ENCODE measurements at places on chromosomes 2 and 18.
A peak's percentile ranks its signal among the peaks of the same experiment; 100 is the strongest.

DNA sequence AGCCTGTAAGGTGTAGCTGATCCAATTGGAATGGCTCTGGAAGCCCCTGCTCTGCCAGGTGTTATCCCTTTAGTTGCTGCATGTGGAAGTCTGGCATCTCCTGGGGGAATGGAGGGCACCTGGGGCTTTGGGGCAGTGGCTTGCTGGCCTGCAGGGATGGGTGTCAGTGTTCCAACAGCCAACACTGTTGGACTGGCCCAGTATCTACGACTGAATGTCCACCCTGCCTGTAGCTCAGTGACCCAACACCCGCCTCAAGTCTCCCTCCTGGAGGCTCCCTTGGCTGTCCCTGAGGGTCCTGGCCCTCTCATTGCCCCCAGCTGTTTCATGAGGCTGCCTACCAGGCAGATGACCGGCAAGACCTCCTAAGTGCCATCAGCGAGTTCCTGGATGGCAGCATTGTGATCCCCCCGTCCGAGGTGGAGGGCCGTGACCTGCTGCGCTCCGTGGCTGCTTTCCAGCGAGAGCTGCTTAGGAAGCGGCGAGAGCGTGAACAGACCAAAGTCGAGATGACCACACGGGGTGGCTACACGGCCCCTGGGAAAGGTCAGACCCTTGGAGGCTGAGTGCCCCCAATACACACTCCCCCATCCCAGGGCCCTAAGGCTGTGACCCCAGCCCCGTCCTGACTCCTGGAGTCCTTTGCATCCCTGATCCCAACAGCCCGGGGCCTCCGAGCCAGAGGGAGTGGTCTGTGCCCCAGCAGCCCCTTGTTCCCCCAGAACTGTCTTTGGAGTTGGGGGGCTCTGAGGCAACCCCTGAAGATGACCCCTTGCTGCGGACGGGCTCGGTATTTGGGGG is 7.7 kb downstream of the SLC4A3 start:
- DNase-seq = no peak

DNA sequence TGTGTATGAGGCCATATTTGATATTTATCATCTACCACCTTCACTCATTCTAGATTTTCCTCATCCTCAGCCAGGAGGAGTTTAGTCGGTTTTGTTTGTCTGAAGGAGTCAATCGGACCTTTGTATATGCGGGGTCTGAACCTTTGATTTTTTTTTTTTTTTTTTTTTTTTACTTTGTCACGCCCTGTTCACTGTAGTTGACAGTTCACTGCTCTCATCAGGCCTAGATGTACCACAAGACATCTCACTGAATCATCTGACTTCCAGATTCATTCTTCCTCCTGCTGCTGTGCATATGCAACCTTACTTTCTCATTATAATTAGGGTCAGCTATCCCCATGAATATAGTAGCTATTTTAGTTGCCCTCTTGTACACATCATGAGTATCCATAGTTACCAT is 133.2 kb downstream of the ARHGAP15 start:
- no peak for DNase-seq

GRCh38 chr18:12597760-12598159 is 60.1 kb downstream of the SPIRE1 start:
- DNase-seq = peak; percentile 90

- no peak for DNase-seq
These were observed 134.6 kb downstream of the TMEFF2 start for GRCh38 chr2:192060161-192060560.

- DNase-seq = peak; percentile 54
These were observed 13.5 kb upstream of the ZAP70 start for GRCh38 chr2:97699765-97700444.

DNA sequence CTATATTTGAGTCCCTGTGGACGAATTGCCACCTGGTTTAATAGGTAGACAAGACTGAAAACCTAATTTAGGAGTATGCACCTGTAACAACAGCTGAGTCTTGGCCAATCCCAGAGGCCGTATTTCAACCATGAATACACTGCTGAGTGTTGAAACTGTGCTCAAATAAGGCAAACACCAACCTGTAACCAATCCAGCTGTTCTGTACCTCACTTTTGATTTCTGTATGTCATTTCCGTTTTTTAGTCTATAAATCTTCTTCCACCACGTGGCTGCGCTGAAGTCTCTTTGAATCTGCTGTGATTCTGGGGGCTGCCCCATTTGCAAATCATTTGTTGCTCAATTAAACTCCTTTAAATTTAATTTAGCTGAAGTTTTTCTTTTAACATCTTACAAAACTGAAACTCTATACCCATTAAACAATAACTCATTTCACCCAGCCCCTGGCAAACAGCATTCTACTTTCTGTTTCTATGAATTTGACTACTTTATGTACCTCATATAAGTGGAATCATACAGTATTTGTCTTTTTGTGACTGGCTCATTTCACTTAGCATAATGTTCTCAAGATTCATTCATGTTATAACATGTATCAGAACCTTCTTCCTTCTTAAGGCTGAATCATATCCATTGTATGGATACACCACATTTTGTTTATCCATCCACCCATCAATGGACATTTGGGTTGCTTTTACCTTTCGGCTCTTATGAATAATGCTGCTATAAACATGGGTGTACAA is 7.5 kb upstream of the YPEL5 start:
- DNase-seq = no peak

GRCh38 chr2:143334837-143335236 is 205.6 kb downstream of the ARHGAP15 start:
- peak; percentile 24 for DNase-seq

DNA sequence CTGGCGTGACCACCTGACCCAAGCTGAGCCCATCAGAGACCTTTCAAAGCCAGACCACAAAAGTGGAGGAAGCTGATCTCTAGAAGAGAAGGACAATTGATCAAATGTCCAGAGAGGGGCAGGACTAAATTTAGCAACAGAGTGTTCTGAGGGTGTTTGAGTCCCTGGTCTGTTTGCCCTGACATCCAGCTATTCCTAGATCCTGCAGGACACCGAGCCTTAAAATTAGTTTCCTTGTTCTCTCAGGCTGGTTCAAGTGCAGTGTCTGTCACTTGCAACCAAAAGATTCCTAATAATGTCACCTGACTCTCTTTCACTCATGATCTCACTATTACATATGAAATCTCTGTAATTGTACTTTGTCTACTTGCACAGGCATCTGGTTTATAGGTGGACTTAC is 33.0 kb upstream of the NPAS2 start:
- DNase-seq = no peak

DNA sequence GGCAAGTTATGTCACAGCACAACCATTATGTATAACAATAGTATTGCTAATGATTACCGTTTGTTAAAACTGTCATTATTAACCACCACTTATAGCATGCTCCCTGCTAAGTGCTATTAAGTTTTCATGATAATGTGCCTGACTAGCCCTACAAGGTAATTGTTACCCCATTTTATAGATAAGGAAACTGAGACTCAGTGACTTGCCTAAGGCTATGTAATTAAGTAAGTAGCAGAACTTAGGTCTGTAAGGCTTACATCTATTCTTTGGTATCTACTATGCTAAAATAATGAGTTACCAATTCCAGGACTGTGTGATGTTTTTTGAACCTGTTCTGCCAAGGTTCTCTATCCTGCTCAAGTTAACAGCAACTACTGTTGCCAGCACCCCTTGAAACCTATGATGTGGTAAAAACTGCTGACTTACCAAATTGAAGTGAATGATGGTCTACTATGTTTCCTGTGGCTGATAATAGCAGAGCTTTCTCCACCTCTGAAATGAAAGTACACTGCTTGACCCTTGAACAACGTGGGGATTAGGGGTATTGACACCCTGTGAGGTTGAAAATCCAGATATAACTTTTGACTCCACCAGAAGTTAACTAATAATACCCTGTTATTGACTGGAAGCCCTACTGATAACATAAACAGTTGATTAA is 18.2 kb downstream of the ACVR2A start:
- no peak for DNase-seq

DNA sequence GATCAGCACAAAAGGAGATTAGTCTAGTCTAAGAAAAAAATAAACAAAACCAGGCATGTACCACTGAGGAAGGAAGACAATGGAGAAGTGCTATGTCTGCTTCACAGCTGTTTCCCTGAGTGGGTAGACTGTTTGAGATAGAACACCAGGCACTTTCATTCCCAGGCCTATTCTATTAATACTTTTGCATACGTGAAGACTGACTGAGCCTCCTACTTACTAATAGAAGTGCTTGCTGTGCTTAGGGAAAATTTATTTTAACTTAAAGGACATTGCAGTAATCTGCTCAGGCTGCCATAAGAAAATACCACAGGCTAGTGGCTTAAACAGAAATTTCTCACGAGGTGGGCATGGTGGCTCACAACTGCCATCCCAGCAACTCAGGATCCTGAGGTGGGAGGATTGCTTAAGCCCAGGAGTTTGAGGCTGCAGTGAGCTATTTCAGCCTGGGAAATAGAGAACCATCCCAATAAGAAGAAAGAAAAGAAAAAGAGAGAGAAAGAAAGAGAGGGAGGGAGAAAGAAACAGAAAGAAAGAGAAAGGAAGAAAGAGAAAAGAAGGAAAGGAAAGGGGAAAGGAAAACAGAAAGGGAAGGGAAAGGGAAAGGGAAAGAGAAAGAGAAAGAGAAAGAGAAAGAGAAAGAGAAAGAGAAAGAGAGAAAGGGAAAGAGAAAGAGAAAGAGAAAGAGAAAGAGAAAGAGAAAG is 33.0 kb downstream of the CMPK2 start:
- no peak for DNase-seq

GRCh38 chr2:217791551-217791950 is 211.2 kb downstream of the TNS1 start:
- DNase-seq = no peak

DNA sequence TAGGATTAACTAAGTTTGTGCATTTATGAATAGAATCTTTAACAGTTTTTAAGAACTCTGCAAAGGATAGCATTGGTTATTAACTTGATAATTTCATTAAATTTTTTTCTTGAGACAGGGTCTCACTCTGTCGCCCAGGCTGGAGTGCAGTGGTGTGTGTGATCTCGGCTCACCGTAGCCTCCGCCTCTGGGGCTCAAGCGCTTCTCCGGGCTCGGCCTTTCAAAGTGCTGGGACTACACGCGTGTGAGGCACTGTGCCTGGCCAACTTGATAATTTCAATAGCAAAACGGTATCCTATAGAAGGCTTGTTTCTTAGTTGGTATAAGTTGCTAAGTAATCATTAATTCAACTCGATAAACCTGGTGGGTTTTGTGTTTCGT is 38.0 kb downstream of the ADNP2 start:
- DNase-seq = no peak

DNA sequence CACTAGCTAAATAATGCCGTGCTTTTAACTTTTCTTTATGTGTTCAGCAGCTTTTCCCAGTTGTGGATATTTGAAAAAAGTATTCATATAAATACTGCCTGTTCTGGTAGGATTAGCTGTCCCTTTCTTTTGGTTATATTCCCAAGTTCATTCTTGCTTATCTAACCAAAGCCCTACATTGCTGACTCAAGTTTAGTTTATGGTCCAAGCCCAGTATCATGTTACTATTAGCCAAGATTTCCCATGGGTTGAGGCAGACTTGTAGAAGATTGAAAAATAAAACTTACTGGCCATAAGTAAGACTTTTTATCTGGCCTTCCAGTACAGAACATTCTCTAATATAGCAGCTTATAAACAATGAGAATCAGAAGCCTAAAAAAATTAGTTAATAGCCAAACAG is 49.7 kb upstream of the NFE2L2 start:
- peak; percentile 95 for DNase-seq

DNA sequence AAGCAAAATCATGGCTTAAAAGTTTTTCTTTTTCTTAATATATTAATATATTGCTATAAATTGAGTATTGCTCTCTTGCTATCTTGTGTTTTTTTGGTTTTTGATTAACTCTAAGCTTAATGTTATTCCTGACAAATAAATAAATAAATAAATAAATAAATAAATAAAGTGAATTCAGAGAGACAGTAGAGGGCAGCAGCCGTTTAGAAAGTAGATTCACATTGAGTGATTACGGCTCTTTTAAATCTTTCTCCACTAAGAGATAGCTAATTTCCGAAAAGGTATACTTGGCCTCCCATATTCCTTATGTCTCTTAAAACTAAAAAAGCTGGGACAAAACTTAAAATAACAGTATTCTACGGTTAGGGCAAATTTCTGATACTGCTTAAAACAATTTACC is 34.3 kb downstream of the MSH2 start:
- DNase-seq = peak; percentile 47

DNA sequence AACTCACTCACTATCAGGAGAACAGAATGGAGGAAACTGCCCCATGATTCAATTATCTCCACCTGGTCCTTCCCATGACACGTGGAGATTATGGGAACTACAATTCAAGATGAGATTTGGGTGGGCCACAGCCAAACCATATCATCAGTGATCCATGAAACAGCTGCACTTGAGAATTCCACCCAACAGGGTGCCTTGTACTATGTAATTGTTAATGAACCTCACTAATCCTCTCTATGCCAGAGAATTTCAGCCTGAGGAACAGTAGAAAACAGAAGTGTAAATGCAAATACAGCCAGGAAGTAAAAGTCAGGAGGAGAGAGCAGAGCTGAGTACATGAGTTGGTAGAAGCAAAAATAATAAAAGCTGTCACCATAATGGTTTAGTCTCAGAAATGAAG is 261.4 kb downstream of the EPHA4 start:
- DNase-seq = no peak

DNA sequence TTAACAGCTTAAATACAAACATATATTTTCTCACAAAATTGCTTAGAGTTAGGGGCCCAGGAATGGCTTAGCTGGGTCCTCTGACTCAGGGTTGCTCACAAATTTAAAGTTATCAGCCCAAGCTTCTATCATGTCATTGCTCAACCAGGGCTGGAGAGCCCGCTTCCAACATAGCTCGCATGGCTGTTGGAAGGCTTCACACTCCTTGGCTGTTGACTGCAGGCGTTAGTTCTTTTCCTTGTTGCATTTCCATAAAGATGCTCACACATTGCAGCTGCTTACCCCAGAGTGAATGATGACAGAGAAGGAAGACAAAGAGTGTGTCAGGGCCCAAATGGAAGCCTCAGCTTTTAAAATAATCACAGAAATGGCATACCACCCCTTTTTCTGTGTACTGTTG is 62.9 kb upstream of the TFPI start:
- DNase-seq = no peak

DNA sequence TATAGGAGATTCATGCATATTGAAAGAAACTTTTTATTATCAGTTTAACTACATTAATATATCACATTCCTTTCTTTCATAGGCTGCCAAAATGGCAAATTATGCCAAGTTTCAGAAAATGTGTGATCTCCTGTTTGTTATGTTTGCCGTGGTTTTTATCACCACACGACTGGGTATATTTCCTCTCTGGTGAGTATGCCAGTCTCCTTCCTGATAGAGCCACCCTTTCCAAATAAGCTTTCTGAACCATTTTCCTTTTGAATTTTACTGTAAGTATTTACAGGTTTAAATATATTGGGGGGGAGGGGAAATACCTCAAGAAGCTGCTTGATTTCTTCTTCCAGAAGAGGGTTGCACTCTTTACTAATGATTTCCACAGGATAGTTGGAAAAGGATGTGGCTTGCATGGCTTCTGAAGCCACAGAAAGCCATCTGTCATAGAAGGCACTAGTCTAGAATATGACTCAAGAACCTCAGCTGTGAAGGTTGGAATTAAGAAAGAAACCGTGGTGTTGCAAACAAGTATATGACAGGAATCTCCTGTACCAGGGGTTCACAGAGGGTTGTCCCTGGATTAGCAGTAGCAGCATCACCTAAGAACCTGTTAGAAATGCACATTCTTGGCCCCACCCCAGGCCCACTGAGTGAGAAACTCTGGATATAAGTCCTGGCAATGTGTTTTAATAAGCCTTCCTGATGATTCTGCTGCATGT is 84.5 kb upstream of the NOSTRIN start:
- DNase-seq = no peak

GRCh38 chr18:45757005-45757404 is 33.0 kb downstream of the SLC14A1 start:
- no peak for DNase-seq

- DNase-seq = peak; percentile 19
These were observed 426.5 kb downstream of the SLC4A3 start for GRCh38 chr2:220053919-220054318.

Data from IMR-90 (cell line).